H54 (cell line): ENCODE measurements at places on chromosomes 2 and 18.
A peak's percentile ranks its signal among the peaks of the same experiment; 100 is the strongest.

- no peak for DNase-seq
Measured at GRCh38 chr2:122843503-122843902, 1088.1 kb downstream of the TSN start.

DNA sequence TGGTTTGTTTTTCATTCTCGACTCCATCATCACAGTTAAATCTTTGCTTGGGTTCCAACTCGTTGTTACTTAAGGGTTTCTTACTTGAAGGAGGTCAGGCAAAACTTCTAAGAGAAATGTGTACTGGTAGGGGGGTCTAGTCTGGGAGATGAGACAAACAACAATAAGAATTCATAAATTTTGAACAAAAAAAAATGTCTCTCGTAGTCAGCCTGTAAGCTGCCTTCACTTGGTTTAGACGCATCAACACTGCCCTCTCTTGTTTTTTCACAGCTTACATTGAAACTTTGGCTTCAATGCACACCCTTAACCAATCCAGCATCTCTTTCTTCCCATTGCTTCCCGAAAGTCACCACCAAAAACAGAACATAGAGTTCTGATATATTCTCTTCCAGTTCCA is 576.4 kb upstream of the PIK3C3 start:
- no peak for DNase-seq

- DNase-seq: no peak
Measured at GRCh38 chr2:37350034-37350433, 5.6 kb downstream of the QPCT start.

- no peak for DNase-seq
Measured at GRCh38 chr18:22411446-22411845, 6.3 kb downstream of the CTAGE1 start.

- DNase-seq: no peak
Measured at GRCh38 chr18:51588616-51589015, 391.1 kb upstream of the MEX3C start.

- DNase-seq: peak; percentile 13
Measured at GRCh38 chr2:172038604-172039003, 38.9 kb downstream of the METAP1D start.

- no peak for DNase-seq
Measured at GRCh38 chr2:180202467-180202951, 195.4 kb upstream of the CWC22 start.

DNA sequence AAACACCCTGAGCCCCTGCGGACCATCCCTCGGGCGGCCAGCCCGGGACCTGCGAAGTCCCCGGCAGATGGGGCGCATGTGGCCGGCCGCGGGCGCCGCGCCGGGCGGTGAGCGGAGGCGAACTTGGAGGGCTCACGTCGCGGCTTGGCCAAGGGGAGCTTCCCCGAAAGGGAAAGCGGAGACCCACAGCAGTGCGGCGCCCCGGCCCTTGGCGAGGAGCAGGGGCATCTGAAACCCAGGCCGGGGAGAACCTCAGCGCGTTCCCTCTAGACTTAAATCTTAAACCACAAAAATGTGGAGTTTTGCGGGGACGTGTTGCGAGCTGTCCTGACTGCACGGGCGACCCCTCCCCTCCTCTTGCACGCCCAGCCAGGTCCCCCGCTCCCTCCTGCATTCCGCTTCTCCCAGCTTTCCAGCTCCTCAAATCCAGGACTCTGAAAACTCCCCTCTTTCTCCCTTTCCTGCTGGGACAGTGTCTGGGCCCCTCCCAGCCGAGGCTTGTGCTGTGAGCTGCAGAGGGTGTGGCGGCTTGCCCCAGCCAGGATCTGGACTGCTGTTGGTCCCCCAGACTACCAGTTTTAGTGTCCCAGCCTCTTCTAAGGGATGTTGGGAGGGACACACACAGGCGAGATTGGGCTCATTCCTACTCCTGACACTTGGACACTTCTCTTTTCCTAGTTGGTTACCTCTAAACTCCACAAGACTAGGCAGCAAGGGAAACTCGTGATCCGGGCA is 1.3 kb downstream of the FMNL2 start:
- peak; percentile 52 for DNase-seq

DNA sequence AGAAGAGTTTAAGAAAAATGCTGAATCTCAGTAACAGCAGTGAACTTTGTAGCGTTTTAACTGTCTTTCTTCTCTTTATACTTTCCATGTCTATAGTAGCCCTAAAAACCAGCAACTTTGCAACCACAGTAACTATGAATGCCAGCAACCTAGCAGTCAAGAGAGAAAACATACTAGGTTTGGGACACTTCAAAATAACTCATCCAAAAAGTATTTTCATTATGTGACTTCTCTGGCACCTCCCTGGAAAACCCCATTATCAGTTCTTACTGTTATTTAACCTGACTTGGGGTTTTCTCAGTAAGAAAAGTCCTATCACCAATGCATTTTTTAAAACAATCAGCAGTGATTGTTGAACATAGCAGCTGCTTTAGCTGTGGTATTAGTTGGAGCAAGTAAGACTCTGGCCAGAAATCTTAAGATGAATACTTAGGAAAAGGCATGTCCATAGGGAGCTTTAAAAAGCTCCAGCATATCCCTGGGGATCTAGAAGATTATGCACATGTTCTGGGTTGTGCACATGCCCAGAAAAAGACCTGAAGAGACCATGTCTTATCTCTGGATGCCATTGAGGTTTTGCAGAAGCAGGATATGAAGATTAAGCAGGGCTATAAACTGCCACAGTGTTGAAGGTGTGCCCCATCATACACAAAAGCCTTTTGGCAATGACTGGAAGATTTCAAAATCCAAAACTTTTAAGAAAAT is 411.3 kb downstream of the CMPK2 start:
- DNase-seq: no peak

DNA sequence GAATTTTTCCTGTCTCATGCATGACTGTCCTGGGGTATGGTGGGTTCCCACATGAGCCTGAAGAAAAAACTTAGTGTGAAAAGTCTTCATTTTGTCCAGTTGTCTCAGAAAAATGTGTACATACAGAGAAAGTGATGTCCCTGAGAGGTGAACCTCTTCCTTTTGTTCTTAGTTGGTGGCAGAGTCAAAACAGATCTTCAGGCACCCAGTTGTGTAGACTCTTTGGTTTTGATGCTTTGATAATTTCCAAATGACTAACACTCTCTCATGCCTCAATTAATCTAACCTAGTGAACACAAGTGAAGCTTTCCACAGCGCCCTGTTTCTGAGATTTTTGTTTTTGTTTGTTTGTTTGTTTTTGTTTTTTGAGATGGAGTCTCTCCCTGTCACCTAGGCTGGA is 273.5 kb downstream of the PIK3C3 start:
- DNase-seq: no peak

- DNase-seq: no peak
Measured at GRCh38 chr18:64777556-64777955, 628.7 kb upstream of the LINC00305 start.

GRCh38 chr18:8750954-8751415 is 45.6 kb downstream of the MTCL1 start:
- no peak for DNase-seq

DNA sequence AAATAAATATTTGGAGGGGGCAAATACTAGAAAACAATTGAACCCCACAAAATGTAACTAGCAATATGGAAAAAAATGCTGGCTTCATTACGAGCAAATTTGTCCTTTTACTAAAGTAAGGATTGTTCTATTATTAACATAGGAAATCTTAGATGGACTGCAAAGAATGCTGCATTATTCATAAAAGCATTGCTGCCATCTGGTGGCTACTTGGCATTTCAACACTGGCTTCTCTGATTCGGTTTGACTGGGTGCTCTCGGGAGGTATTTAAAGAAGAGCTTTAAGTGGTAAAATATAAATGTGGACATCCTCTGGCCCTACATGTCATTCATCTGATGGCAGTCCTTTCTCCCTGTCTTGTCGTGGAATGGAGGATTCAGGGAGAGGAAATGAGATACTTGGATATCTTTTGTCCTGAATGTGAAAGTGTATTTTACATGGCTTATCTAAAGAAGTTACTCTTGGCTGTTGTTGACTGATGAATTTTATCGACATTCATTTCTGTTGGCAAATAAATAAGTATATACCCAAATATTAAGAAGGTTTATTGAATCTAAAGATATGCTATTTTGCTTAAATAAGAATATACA is 130.2 kb downstream of the ARHGAP15 start:
- DNase-seq: peak; percentile 5

DNA sequence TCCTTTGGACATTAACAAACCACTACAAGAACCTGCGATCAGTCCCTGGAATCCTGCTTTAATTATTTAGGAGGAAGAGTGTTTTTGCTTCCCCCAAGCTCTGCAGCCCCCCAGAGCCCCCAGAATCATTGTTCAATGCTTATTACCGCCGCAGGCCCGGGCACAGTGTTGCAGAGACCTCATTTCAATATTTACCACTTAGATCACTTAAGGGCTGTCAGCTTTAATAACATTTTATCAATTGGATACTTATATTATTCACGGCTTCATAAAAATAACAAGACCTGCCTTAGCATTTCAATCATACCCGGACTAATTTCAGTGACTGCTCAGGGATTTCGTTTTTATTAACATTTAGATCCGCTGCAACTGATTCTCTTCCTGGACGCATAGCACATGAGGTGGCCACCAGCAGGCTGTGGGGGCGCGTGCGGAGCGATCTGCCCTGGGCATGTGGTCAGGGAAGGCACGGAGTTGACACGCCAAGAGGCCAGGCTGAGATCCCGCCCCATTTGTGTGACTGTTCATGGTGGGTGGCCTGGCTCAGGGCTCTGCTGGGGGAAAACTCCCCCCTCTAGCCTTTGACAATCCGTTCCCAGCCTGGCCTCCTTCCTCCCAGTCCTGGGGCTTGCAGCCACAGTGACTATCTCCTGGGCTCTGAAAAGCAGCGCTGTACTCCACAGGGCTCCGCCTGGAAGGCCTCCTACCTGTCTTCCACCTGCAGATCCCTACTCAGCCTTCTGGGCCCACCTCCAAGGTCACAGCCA is 267.6 kb downstream of the SRBD1 start:
- DNase-seq: no peak

- no peak for DNase-seq
Measured at GRCh38 chr2:66032226-66032775, 402.6 kb upstream of the MEIS1 start.

- DNase-seq: no peak
Measured at GRCh38 chr2:128644718-128645256, 326.1 kb upstream of the HS6ST1 start.

- peak; percentile 28 for DNase-seq
Measured at GRCh38 chr2:207394812-207395534, 134.8 kb upstream of the CREB1 start.

DNA sequence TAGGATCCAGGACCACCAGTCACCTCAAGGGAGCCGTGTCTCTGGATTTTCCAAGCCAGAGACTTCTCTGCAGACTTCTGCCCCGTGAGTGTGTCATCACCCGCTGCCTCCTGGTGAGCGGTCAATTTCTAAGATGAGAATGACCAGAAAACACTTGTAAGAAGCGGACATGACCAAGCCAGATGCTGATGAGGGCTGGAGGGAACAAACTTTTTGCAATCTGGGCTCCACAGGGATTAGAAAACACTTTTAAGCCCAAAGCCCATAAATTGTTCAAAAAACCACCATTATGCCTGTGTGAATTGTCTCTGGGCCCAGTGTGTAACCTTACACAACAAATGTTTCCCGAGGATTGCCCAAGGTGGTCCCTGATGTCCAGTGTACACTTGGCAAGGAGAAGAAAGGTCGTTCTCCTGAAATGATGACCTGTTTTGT is 5.3 kb upstream of the NPPC start:
- no peak for DNase-seq

- DNase-seq: no peak
Measured at GRCh38 chr2:95019572-95019971, 5.9 kb upstream of the MAL start.

DNA sequence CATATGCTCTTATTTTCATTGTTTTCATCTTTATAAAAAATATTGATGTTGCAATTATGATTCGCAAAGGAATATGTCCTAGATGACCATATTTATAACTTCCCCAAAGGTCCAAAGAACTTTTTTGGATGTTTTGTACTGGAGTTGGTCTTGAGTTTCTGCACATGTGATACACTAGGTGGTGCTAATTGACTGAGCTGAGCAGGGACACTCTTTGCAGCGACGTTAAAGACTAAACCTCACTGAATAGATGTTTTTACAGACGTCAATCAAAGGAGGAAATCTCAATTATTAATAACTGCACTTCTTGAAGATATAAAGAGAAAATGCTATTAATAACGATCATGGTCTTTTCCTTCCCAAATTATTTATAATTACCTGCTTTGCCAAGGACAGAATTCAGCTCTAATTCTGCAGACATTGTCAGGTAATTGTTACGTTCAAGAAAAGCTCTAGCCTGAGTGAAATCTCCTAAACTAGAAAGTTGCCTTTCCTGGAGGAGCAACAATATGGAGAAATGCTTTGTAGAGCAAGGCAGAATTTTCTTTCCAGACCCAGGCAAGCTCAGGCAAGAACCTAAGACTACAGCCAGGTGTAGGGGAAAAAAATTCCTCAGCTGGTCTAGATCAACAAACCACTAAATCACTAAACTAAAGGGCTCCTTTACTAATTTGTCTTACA is 119.3 kb upstream of the RBBP8 start:
- DNase-seq: no peak

GRCh38 chr2:150214626-150215025 is 272.8 kb downstream of the RND3 start:
- DNase-seq: no peak

DNA sequence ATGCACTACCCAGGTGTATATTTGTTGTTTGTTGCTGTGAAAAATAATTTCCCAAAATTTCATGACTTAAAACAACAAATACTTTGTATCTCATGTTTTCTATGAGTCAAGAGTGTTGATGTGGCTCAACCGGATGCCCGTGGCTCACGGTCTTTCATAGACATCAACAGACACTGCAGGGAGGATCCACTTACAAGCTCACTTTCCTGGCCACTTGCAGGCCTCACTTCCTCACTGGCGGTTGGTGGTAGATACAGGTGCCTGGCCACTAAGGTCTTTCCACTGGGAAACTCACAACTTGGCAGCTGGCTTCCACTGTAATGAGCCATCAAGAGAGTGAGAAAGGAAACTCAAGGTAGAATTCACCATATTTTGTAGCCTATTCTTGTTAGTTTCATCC is 662.9 kb downstream of the IRS1 start:
- DNase-seq: no peak

DNA sequence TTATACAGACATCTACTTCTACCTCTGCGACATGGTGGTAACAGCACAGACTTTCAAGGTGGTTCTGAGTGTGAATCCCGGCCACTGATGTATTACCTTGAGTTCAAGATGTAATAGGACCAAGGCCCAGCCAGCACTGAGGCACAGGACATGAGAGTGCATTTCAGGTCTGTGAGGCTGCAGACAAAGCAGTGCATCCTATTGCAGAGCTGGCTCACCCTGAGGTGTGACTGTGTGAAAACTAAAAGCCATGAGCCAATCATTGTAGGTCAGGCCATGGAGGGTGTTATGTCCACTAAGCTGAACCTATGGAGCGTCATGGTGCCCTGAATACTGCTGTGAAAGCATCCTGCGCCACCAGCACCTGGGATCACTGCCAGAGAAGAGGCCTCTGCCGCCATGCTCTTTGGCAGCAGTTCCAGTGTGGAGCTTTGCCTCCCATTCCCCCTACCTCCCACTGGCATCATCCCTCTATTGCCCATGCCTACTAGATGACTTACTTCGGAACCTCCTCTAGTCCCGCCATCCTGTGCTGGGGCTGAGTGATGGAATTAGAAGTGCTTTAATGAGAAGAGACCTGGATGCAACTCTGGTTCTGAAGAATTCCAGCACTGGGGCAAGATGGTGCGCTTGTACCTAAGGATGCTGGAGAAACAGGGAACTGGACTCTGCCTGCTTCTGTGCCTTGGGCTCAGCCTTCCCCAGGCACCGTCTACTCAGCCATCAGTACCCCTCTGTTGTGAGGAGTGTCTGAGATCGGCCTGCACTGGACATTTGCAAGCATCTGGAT is 112.0 kb upstream of the RMDN2 start:
- DNase-seq: no peak
